NCI-H345 (cell line): ENCODE measurements at places on chromosomes 12 and 14.

- no peak for DNase-seq
These were observed 25.9 kb downstream of the DUSP6 start for GRCh38 chr12:89326239-89327040.

DNA sequence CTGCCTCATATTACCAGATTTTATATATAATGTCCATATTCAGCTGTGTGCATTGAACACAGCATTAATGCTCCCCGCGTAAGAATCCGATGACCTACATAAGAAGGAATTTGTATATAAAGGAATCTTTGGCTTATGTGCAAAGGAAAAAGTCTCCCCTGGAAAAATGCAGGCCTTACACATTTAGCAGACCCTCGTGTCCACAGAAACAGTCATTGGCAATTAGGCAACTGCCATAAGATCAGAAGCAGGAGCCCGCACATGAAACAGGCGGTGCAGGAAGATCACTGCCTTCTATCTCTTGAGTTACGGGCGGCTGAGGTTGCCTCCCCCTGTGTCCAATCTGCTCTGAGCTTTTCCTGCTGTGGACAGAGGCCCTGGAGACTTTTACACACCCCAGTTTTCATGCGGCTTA is 63.2 kb upstream of the RFX4 start:
- DNase-seq = no peak

- DNase-seq = no peak
These were observed 8.0 kb downstream of the KMT2D start for GRCh38 chr12:49052451-49053208.

- DNase-seq = no peak
These were observed 94.6 kb downstream of the DACT1 start for GRCh38 chr14:58732387-58732786.

DNA sequence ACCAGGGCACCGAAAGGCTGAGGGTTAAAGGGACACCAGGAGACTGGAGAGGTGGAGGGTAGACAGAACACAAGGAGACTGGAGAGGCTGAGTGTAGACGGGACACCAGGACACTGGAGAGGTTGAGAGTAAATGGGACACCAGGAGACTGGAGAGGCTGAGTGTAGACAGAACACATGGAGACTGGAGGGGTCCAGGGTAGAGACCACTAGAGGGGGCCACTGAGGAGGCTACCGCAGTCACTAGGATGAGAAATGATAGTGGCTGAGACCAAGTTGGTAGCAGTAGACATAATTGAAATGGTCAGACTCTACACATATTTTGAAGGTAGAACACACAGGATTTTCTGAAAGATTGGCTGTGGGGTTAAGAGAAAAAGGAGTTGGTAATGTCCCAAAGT is 68.2 kb downstream of the PAH start:
- DNase-seq = no peak
